Fibroblast of skin of right biceps (primary cell): ENCODE measurements at places on chromosomes 12 and 14.

DNA sequence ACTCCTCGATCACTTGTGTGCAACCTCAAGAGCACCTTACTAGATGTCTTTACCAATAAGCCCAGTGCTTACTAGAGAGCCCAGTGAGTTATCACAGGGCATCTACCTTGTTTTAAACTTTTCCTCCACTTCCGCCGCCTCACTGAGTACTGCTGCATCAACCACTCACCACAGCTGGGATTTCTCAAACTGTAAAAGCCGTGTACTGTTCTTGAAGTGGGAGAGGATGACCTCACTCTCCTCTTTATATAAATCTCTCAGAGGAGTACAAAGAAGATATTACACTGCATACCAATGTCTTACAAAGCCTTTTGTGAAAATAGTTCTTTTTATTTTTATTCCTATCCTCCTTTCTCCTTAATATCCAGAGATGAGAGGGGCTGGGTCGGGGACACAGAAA lies 94.1 kb downstream of the PLCZ1 start:
- peak; percentile 48 for DNase-seq

DNA sequence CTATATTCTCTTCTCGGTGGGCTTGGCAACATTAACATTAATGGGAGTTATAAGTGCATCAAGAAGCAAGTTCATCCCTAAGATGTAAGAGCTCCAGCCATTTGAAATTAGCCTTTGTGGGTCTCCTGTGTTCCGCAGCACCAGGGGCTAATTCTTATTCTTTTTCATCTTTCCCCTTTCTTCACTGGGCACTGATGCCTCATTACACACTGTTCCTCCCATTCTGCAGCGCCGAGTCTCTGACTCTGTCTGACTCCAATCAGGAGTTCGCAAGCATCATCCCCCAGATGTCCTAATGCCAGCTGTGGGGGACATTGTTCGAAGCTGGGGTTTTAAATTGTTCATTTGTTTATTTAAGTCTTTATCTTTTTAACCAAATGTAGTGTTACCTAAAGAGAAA lies 341.3 kb downstream of the EGLN3 start:
- no peak for DNase-seq

DNA sequence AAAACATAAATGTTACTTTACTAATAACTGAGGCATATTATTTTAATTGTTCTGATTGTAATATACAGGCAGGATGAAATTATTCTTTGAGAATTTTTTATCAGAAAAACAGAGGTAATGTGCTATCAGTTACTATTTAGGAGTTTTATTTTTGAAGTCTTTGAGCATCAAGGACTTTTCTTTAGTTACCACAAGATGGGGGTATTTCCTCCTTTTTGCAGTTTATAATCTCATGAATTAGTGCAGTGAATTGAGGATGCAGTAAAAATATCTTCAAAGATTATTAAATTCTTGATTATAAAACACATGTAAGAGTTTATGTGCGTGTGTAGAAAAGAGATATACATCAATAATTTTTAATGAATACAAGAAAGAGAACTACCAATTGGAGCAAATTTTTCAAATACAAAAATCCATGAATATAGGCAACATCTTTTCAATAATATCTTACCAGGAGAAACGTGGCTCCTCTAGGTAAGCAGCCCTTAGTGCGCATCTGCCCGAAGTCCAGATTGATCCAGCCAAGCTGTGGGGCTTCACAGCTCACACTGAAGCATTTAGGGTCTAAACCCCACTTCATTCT lies 71.6 kb downstream of the ERGIC2 start:
- DNase-seq: peak; percentile 24

GRCh38 chr14:36863271-36863670 lies 201.6 kb downstream of the PAX9 start:
- no peak for DNase-seq

GRCh38 chr12:18361433-18361832 lies 100.1 kb downstream of the PIK3C2G start:
- no peak for DNase-seq

DNA sequence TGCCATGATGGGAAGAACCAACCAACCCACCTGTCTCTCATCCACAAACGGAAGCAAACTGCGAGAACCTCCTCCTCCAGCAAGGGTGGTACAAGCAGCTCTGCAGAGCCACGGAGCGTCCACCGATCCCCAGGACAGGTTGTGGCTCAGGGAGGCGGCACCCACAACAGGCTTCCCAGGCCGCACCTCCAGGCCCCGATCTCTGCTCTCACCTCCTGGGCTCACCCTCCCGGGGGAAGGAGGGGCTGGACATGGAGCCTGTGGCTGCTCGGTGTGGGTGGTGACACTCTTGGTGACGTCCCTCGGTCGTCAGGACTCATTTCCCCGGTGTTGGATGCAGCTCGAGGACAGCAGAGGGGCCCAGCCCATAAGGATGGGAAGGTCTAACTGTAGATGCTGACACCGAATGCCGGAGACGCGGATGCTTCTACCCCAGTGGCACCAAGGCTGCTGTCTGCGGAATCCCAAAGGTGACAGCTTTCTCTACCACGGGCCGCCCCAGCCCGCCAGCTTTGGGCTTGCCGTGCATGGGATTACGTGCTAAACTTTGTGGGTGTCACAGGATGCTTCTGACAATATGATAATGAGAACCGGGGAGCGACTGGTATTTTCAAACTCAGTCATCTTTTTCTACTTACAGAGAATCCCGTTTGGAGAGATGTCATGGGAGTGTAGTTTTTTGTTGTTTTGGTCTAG lies 58.0 kb downstream of the STX2 start:
- DNase-seq: no peak

- no peak for DNase-seq
Observed at GRCh38 chr12:59066445-59066844, 146.1 kb upstream of the LRIG3 start.

DNA sequence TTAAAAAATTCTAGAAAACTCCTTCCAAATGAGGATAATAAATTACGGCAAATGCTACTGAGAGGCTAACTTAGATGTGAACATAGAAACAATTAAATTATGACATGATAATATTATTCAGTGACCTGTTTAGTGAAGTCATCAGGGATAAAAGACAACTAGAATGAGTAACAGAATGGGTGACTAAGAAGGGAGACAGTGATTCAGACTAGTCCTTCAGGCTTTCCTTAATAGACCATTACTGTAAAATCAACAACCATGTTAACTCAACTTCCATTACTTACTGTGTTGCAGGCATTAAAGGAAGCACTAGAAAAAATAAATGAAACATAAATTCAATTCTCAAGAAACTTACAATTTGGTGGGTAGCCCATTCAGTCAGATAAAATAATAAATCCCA lies 543.9 kb upstream of the LRFN5 start:
- DNase-seq: peak; percentile 19

DNA sequence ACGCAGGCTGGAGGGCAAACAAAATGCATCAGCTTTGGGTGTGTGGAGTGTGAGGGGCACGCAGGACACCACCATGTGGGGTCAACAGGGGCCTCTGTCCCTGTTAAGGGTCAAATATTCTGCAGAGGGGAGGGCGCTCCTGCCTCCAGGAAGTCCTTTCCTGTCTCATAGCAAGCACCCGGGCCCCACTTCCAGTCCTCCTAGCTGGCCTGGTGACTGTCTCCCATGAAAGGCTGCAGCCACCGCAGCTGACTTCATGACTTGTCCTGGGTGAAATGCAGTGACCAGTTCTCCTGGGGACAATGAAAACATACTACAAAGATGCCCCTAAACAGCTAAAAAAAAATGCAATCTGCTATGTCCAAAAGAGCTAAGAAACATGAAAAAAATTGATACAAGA lies 53.6 kb downstream of the LGMN start:
- no peak for DNase-seq

GRCh38 chr12:108630481-108631207 lies 3.0 kb downstream of the SELPLG start:
- DNase-seq: peak; percentile 75

- DNase-seq: peak; percentile 62
Observed at GRCh38 chr12:48924617-48925303, 532 bp downstream of the FKBP11 start.

GRCh38 chr14:61244009-61244408 lies 37.1 kb downstream of the TMEM30B start:
- peak; percentile 48 for DNase-seq

DNA sequence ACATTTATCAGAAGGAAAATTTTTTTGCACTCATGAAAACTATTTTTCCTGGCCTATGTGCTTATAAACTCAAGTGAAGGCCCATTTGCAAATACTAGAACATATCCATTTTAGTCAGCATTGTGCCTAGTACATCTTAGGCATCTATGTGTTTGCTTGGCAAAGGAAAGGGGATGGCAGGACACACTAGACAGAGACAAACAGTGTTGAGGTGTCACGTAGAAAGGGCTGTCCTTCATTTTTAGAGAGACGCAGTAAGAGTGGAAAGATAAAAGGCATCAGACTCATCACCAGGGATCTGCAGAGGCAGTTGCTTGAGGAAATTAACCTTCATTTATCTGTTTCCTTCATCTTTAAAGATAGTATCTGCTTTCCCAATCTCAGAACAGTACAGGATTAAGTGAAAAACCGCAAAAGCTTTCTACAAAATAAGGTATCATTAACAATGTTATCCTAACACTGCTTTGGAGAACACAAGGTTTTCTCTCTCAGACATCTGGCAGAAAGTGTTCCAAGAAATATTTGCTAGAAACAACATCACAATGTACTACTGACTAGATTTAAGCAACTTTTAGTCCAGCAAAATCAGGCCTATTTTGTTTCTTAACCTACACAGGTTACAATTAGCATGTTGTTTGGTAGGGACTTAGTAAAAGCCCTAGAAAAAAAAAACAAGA lies 2.0 kb downstream of the YBX3 start:
- DNase-seq: no peak

- DNase-seq: peak; percentile 33
Observed at GRCh38 chr12:8697120-8697475, 693 bp upstream of the RIMKLB start.

DNA sequence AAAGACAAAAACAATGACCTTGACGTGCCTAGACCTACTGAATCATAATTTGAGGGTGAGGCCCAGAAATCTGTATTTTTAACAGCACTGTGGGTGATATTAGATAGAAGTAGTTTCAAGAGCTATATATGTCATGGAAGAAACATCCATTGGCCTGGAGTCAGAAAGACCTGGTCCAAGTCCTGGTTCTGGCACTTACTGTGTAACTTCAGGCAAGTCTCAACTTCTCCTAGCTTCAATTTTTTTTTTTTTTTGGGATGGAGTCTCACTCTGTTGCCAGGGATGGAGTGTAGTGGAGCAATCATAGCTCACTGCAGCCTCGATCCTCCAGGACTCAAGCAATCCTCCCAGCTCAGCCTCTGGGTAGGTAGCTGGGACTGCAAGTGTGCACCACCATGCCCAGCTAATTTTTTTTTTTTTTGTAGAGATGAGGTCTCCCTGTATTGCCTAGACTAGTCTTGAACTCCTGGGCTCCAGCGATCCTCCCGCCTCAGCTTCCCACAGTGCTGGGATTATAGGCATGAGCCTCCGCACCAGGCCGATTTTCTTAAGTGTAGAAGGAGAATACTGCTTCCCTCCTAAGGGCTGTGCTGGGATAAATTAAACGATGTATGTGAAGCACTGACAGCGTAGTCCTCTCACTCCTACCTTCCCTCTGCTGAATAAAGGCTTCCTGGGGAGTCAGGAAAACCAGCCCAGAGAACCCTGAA lies 14.3 kb upstream of the GPX2 start:
- DNase-seq: no peak

GRCh38 chr12:5520037-5520436 lies 88.1 kb downstream of the NTF3 start:
- DNase-seq: no peak

DNA sequence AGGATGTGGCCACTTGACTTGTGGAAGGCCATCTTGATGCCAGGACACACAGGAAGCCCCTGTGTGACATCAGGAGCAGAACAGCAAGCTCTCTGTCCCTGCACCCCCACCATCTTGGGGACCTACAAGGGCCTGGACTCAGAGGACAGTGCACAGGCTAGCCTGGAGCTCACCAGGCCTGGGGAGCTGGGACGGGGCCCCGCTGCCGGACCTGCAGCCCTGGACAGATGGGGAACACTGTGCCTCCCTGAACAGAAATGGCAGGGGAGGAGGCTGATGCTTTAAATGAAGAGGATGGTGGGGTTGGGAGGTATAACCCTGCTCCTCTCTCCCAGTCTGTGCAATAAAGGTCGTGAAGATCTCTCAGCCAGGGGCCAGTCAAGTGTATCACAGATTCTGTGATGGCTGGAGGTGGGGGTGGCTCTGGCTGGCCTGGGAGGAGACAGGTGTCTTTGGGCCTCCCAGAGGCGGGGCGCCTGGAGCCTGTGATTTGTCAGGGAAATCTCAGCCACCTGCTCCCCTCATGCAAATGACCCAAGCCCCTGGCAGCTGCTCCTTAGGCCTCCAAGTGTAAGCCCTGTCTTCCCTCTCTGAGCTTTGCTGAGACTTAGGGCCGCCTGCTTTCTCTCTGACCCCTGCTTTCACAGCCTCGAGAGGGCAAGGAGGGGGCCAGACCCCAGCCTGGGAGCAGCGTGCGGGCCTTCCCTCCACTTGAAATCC lies 1.1 kb upstream of the GNB3 start:
- DNase-seq: no peak

DNA sequence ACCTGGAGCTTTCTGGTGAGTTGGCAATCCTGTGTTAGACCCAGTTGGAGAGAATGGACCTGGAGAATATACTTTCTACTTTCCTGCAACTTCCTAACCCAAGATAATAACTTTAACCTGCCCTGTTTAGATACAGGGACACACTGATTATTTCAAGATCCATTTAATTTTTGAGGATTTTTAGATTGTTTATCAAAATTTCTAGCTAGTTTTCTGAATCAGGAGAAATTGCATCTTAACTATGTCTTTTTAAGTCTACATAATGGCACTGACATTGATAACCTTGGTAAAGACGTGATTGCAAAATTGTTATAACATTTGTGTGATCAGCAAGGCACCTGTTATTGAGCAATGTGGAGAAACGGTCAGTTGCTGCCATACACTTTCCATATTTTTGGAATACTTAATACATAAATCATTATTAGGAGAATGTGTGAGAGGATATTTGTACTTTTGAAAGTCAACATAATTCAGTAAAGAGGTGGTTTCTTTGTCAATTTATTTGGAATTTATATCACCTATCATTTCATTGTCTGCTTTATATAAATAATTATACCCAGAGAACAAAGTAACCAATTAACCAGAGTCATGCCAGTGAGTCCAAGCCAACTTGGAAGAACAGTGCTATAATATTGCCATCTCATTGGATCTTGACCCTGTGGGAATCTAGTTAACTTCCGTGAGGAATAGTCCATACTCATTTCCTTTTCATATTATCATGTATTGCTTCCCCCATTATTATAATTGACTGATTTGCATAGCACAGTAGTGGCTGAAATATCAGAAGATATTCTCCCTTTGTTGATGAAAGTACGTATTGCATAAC lies 28.4 kb downstream of the NFYB start:
- DNase-seq: no peak

DNA sequence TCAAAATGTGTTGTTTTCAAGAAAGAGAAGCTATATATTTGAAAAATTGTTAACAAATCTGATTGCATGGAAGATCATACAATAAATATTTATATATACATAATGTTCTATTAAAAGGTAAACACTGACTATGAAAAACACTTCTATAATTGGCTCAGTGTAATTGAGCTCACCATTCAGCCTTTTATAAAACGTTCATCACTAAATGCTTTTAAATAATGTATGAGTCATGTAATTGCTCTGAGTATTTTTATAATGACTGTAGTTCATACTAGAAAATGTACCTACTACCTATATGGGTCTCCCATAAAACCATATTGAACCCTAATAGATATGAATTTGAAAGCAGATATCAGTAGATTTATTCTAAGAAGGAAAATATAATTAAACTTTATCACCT lies 240.4 kb upstream of the MGAT4C start:
- DNase-seq: no peak

GRCh38 chr14:74671789-74672188 lies 41.1 kb downstream of the AREL1 start:
- peak; percentile 70 for DNase-seq
